ENCODE measurements at places on chromosomes 1 and 21.

- peaks cover 3% of the 10 kb centered on the region for H3K36me3 ChIP-seq
- H3K27me3 ChIP-seq: no peaks in the 10 kb centered on the region
- no peaks in the 10 kb centered on the region for H3K4me1 ChIP-seq
- no peak for DNase-seq
- no peak overlapping the region for H3K27ac ChIP-seq
These were observed 16.3 kb downstream of the ACBD6 start for GRCh38 chr1:180486092-180486491.

DNA sequence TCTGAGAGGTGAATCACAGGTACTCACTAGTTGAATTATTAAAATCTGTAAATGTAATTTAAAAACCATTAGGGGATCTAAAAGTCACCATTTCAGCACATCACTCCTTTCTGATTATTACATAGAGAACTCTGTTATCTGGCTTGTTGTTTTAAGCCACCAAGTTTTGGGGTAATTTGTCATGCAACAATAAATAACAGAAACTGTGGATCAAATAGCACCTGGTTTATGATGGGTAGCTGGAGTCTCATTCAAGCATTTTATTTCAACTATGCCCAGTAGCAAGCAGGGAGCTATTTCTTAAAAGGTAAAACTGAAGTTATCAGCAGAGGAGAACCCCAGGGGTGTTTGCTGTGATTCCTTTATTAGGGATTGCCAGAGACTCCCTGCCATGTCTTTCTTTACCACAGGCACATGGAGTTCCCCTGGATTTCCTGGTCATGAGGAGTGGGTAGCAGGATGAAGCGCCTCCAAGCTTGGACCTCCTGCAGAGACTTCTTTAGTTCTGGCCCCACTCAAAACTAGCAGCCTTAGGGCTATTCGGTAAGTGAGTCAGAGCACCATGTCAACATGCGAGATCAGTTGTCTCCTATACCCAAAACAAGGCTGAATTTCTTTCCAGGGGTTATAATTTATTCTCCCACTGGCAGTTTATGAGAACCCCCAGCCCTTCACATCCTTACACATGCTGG lies 179.2 kb downstream of the GIPC2 start:
- no peaks in the 10 kb centered on the region for H3K27me3 ChIP-seq
- no peak overlapping the region for H3K27ac ChIP-seq
- H3K4me3 ChIP-seq: no peak overlapping the region
- no peak for DNase-seq
- no peaks in the 10 kb centered on the region for H3K36me3 ChIP-seq

DNA sequence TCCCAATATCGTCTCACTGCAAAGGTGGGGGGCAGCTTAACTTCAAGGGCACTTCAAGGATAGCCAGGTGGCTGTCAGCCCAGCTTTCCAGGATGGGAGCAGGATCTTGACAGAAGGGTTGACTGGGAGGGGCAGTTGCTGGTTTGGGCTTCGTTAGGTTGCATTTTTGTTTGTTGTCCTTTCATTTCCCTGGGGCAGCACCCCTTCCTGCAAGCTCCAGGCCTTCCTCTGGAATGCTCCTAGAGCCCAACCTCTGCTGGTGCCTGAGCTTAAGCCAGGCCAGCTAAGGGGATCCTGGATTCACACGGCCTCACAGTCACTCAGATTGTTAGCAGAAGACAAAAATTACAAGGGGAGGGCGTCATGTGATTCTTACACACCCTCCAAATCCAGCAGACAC lies 4.1 kb upstream of the OLIG2 start:
- no peak overlapping the region for H3K4me3 ChIP-seq
- H3K4me1 ChIP-seq: peaks cover 36% of the 10 kb centered on the region
- H3K27ac ChIP-seq: no peak overlapping the region
- no peak for DNase-seq
- H3K36me3 ChIP-seq: no peaks in the 10 kb centered on the region

DNA sequence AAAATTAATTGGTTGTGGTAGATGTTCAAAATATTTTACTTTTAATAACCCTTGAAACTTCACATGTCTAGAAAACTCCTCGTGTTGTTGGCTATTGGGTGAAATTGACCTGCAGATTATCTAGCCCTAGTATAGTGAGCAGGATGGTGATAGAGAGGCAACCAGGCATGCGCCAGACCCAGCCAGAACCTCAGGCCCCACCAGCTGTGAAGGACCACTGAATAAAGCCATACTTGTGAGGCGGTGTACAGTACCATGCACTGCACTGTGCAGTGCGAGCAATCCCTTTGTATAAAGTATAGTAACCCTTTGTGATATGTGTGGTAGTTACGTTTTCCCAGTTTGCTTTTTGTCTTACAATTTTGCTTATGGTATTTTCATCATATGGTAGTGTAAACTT lies 8.5 kb downstream of the TTF2 start:
- no peaks in the 10 kb centered on the region for H3K4me1 ChIP-seq
- no peak for DNase-seq
- no peak overlapping the region for H3K27ac ChIP-seq
- H3K4me3 ChIP-seq: no peak overlapping the region

DNA sequence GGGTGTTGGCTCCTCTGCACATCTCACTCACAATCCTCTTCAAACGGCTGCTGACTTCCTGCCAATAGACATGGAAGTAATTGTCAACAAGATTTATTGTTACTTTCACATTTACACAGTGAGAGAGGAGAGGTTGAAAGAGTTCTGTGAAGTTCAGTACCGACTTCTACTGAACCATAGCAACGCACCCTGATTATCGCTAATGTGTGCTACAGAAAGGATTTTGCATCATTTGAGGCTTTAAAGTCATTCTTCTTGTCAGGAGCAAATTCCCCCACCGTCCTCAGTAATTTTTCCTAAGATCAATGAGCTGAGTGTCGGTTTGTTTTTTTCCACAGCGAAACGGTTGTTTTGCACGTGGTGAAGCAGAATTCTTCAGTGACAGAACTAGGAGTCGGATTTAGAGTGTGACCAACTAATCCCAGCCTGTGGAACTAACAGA lies 361.0 kb downstream of the ADGRL2 start:
- H3K27ac ChIP-seq: no peak overlapping the region
- DNase-seq: no peak
- no peaks in the 10 kb centered on the region for H3K27me3 ChIP-seq

GRCh38 chr1:207872621-207873020 lies 38.3 kb downstream of the CD34 start:
- H3K4me3 ChIP-seq: no peak overlapping the region
- H3K4me1 ChIP-seq: peaks cover 38% of the 10 kb centered on the region
- no peak for DNase-seq
- no peaks in the 10 kb centered on the region for H3K36me3 ChIP-seq
- H3K27me3 ChIP-seq: no peaks in the 10 kb centered on the region

- H3K4me1 ChIP-seq: peaks cover 45% of the 10 kb centered on the region
- H3K27me3 ChIP-seq: no peaks in the 10 kb centered on the region
These were observed 32.9 kb downstream of the NRIP1 start for GRCh38 chr21:15031790-15032357.

DNA sequence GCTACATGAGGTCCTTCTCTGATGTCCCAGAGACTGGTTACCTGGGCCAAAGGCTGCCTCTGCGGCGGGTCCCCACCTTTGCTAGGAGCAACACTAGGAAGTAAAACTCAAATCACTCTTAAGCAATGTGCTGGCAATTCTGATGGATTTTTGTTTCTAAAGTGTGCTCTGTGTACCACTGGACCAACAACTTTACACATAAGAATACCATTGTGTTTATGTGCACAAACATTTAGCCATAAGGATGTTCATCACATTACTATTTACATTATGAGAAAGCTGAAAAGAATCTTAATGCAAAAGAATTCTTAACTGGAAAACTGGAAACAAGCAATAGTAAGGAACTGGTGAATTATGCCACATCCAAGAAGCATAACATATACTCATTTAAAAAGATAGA lies 38.6 kb downstream of the SSBP3 start:
- peaks cover 55% of the 10 kb centered on the region for H3K4me1 ChIP-seq
- no peak for DNase-seq
- H3K27me3 ChIP-seq: no peaks in the 10 kb centered on the region
- no peaks in the 10 kb centered on the region for H3K36me3 ChIP-seq
- no peak overlapping the region for H3K27ac ChIP-seq
- H3K4me3 ChIP-seq: no peak overlapping the region

GRCh38 chr1:225936523-225936922 lies 4.5 kb downstream of the LEFTY2 start:
- H3K36me3 ChIP-seq: no peaks in the 10 kb centered on the region
- no peak overlapping the region for H3K27ac ChIP-seq
- no peak for DNase-seq
- H3K4me1 ChIP-seq: peaks cover 12% of the 10 kb centered on the region
- H3K4me3 ChIP-seq: no peak overlapping the region

DNA sequence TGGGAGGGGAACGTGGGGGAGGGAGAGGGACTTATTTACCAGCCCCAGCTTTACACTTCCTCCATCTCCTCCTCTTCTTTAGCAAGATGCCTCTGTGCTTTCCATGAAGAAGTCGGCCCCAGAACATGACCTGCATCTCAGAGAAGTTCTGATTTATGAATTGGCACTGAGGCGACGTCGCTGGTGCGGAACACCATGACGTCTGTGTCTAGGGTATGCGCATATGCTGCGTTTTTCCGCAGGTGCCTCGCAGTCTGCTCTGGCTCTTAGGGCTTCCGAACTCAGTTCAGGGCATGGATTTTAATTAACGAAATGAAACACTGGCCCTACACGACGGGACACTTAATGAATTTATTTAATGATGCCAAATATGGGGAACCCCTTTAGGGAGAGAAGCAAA lies 510.3 kb downstream of the SMYD3 start:
- no peak overlapping the region for H3K27ac ChIP-seq
- H3K4me1 ChIP-seq: no peaks in the 10 kb centered on the region
- no peak for DNase-seq
- no peaks in the 10 kb centered on the region for H3K27me3 ChIP-seq

- H3K4me3 ChIP-seq: no peak overlapping the region
- H3K27ac ChIP-seq: peak overlapping the region; percentile 56
- DNase-seq: no peak
- no peaks in the 10 kb centered on the region for H3K27me3 ChIP-seq
- H3K4me1 ChIP-seq: peaks cover 68% of the 10 kb centered on the region
These were observed 8.8 kb downstream of the ASAP3 start for GRCh38 chr1:23475134-23475628.

GRCh38 chr1:204435381-204435831 lies 23.8 kb upstream of the PPP1R15B start:
- H3K27ac ChIP-seq: peak overlapping the region; percentile 33
- H3K27me3 ChIP-seq: no peaks in the 10 kb centered on the region
- peaks cover 38% of the 10 kb centered on the region for H3K4me1 ChIP-seq
- DNase-seq: no peak
- peaks cover 23% of the 10 kb centered on the region for H3K36me3 ChIP-seq
- H3K4me3 ChIP-seq: no peak overlapping the region

DNA sequence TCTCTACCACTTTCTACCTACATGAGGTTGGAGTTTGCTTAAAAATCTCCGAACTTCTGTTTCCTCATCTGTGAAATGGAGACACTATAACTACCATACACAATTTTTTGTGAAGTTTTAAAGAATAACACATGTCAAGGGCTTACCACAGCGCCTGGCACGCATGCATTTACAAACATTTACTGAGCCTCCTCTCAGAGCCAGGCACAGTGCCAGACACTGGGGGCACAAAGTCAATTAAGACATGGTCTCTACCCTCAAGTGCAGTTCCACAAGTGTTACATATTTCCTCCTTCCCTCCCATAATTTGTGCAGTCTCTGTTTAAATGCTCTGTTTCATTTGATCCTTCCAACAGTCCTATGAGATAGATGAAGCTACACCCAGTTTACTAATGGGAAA lies 356.4 kb upstream of the ESRRG start:
- DNase-seq: no peak
- no peak overlapping the region for H3K27ac ChIP-seq
- no peaks in the 10 kb centered on the region for H3K27me3 ChIP-seq
- no peak overlapping the region for H3K4me3 ChIP-seq
- no peaks in the 10 kb centered on the region for H3K4me1 ChIP-seq

- H3K36me3 ChIP-seq: no peaks in the 10 kb centered on the region
- peak overlapping the region; percentile 93 for H3K27ac ChIP-seq
- H3K4me1 ChIP-seq: peaks cover 23% of the 10 kb centered on the region
- H3K4me3 ChIP-seq: peak overlapping the region; percentile 62
- no peaks in the 10 kb centered on the region for H3K27me3 ChIP-seq
These were observed 5.8 kb upstream of the MX1 start for GRCh38 chr21:41419921-41420862.

All from vagina (tissue), 2 donors.